Esophagus squamous epithelium (tissue), 5 donors: ENCODE measurements at places on chromosomes 5 and 9.

GRCh38 chr5:53994148-53994547 lies 316.2 kb downstream of the ARL15 start:
- DNase-seq: no peak

DNA sequence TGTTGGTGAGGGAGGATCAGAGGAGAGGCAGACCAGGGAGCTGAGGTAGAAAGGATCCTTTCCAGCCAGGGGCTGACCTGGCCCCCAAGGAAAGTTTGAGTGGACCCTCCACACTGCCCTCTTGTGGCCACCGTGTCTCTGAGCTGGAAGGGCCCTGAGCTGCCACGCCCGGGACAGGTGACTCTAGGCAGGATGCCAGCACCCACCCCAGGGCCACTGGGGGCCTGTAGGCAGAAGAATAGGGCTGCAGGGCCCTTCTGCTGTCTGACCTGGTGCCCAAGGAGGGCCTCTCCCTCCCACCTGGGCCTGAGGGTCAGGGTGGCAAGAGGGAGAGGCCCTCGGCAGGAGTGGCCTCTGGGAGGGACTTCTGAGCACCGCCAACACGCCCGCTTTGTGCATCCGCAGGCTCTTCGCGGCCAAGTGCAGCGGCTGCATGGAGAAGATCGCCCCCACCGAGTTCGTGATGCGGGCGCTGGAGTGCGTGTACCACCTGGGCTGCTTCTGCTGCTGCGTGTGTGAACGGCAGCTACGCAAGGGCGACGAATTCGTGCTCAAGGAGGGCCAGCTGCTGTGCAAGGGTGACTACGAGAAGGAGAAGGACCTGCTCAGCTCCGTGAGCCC lies 76.8 kb downstream of the LMX1B start:
- no peak for DNase-seq

- no peak for DNase-seq
These were observed 35.6 kb downstream of the C9 start for GRCh38 chr5:39328731-39329130.

DNA sequence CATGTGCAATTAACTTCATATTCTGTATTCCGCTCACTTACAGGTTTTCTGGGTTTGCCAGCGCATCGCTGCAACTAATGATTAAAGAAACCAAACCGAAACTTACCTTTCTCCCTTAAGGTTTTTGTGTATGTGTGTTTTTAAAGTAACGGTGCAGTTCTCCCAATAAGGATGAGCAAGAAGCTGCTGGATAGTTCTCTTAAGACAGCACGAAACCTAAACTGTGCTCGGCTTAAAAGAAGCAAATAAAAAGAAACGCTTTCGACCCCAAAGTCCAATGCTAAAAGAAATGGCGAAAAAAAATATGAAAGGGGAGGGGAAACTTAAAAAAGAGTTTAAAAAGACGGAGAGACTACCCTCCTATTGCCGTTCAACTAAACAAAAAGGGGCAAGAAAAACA lies 340 bp downstream of the ELAVL2 start:
- DNase-seq: no peak
